NCI-H524 (cell line): ENCODE measurements at places on chromosomes 11 and 22.
A peak's percentile ranks its signal among the peaks of the same experiment; 100 is the strongest.

GRCh38 chr11:69343401-69344321 is 49.7 kb downstream of the MYEOV start:
- DNase-seq, result no peak

DNA sequence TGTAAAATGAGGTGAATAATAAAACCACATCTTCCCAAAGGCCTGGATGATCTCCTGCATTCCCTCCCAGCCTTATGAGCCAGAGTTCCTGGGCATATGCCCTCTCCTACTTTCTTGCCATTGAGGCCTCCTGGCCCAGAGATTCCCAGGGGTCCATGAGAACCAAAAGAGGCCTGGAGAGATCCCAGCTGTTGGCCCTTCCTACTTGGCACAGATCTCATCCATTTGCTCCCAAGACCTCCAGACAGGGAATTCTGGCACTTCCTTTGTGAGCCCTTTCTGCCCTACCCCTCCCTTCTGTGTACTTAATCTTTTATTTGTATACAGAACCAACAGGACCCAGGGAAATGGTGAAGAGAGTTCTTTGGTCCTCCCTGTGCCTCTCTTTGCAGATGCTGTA is 21.4 kb downstream of the POU2F3 start:
- no peak for DNase-seq

- DNase-seq, result no peak
Measured at GRCh38 chr11:69439651-69440464, 41.6 kb upstream of the LINC01488 start.

DNA sequence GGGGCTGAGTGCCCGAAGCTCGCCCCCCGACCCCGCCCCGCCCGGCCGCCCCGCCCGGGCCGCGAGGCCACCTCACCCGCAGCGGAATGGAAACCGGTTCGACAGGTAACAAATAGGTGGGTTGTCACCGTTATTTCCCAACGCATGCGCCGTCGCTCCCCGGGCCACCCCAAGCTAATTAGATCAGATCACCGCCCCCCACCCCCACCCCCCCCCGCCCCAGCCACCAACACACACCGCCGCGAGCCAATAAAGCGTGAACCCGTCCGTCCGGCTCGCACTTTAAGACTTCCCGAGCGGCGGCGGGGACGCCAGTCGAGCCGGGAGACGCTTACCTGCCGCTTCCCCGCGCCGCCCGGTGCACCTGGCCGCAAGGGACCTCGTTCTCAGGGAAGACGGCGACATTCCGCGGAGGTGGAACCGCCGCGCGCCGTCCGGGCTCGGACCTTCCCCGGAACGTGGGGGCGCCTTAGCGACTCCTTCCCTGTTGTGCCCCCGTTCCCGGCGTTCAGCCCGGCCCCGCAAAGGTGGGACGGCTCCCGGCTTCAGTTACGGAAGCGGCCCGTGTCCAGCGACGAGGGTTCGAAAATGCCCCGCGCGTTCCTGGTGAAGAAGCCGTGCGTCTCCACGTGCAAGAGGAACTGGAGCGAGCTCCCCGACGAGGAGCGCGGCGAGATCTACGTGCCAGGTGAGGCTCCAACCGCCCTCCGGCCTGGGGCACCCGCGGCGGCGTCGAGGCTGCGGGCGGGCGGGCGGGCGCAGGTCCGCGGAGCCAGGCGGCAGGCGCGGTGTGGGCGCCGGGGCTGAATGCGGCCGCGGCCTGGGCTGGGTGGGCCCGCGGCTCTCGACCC is at the start of gene OVOL1:
Gene OVOL1, plus strand, starts transcription at position 278 of the 851 bp plus-strand sequence. Its CDS starts 311 bp downstream, at position 589.
- DNase-seq, result no peak

GRCh38 chr11:63595296-63595695 is 18.9 kb downstream of the PLAAT3 start:
- DNase-seq, result no peak

GRCh38 chr11:123298488-123299447 is 103.7 kb upstream of the CLMP start:
- no peak for DNase-seq

DNA sequence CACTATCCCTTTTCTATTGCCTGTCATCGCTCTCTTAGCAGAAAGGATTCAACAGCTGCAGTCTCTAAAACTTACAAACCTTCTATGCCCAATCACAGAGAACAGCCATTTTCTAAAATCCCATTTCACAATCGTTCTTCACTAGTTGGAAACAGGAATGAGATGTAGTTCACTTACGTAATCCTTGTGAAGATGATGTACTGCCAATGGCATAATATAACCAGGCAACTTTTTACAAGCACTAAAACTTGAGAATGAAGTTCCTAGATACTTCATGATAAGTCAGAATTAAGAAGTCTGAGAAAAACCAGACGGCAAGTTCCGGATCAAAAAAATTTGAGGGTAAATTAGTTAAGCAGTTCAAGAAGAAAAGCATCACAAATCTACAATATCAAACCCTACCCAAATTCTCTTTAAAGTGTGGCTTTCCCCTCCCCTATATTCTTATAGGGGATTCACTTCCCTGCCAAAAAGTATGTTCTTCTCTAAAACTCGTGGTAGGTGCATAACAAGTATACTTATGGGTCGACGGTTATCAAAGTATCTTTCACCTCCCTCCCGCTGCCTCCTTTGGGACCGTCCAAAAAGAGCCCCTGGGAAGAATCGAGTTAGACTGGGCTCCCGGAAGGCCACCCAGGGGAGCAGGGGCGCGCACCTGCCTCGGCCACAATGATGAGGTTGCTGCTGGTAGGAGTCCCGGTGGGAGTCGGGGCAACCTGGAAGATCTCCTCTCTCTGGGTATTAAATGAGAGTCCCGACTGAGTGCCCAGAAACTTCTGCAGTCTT is 666 bp downstream of the MSANTD4 start:
- DNase-seq, result no peak

DNA sequence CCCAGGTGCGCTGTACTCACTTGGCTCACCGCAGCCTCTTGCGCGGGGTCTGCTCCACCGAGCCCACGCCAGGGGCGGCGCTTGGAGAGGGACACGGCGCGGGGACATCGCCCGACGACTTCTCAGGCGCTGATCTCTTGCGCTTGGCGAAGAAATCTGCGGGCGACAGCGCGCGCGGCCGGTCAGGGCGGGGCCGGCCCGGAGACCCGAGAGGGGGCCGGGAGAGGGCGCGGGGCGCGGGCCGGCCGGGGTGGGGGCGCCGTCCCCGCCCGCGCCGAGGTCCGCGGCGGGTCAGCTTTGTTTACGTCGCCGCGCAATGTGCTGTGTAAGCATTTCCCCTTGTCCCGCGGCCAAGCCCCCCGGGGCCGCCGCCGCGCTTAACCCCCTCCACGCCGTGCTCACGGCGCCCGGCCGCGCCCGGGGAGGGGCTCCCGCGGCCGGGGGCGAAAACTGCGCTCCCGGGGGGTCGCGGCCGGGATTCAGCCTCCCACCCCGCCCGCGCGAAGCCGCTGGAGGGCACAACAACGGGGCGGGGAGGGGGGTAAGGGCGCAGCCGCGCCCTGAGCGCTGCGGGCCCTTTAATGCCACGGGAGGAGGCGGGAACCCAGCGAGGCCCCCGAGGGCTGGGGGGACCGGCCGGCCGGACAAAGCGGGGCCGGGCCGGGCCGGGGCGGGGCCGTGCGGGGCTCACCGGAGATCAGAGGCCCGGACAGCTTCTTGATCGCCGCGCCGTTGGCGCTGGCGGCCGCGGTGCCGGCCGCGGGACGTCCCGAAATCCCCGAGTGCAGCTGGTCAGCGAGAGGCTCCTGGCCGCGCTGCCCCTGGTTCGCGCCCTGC is 1.4 kb downstream of the CDKN1C start:
- DNase-seq, result no peak

- DNase-seq, result no peak
Measured at GRCh38 chr11:102120437-102120973, 10.3 kb downstream of the YAP1 start.

GRCh38 chr22:45096256-45096907 is 67.3 kb upstream of the NUP50 start:
- peak; percentile 84 for DNase-seq

DNA sequence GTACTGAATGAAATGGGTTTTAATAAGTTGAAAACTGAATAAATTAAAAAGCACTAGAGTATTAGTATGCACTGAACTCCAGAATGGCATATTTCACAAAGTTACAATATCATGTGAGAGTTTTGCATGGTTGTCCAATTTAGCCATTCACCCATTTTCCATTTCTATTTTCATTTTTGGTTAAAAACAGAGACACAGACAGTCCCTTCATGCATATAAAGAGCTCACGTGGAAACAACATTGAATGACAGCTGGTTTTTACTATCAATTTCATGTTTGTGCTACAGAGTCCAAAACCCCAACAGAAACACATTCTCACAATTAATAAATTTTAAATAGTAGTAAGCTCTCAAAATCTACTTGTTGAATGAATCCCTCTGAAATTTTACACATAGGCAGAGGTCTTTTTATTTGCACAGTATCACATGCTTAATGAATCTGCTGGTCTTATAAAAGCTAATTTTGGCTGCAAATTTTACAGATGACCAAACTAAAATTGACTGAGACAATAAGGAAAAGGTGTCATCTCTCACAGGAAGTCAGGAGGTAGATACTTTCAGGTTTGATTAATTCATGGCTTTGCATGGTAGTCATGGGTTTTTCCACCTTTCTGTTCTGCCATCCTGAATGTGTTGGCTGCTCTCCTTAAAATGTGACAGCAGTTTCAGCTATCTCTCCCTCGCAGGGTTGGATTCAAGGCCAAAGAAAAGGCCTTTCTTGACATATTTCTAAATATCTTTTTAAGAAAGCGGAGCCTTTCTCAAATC is 20.6 kb upstream of the DDI1 start:
- DNase-seq, result no peak

DNA sequence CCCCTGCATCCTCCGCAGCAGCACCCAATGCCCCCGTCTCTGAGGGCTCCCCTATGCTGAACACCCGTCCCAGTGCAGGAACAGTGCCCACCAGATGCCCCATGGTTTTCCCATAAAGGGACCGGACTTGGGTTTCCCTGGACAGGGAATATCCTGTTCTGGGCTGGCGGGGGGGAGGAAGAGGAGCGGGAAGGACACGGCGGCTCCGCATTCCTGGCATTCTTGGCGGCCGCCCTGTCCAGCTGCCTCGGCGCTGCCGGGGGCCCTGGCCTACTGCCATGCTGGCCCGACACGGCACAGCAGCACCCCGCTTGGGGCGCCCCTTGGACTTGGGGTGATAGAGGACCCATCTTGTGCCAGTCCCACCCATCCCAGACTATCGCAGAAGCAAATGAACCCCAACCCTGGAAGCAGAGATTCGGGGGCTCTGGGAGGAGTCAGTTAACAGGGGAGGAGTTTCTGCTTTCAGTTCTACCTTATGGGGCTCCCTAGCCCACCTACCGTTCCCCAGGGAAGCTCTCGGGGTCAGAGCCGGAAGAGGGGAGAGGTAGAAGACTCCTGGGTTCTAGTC is 23.7 kb upstream of the CBX7 start:
- DNase-seq, result no peak

- DNase-seq, result no peak
Measured at GRCh38 chr22:20568502-20569058, 61.2 kb downstream of the MED15 start.

GRCh38 chr11:47437746-47438418 is 11.1 kb downstream of the RAPSN start:
- no peak for DNase-seq

DNA sequence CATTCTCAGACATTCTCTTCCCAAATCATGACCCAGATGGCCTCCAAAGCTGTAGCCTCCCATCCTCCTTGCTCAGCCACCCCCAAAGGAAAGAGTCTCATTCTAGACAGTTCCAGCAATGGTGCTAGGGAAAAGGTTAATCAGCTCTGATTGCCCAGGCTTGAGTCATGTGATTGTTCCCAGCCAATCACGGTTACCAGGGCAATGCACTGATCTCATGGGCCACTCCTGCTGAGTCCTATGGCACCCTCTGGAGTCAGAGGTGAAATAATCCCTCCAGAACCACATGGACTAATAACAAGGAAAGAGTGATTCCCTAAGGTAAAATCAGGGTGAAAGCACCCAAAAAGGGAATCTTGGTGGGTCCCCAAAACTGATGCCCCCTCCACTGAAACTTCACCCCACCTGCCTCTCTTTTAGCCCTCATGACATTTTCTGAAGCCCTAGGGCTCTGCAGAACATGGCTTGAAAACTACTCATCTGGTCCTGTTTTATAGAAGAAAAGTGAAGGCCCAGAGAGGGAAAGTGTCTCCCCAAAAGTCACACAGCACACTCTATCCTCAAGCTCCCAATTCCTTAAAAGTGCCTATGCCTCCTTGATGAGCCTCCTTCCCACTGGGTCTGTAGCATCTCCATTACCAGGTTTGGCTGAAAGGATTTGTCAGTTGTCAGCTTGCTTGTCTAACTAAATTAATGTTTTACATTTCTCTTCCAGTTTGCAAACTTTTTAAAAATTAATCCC is 203.7 kb downstream of the MN1 start:
- no peak for DNase-seq

- peak; percentile 98 for DNase-seq
Measured at GRCh38 chr11:78030429-78031325, 7.6 kb upstream of the KCTD14 start.

DNA sequence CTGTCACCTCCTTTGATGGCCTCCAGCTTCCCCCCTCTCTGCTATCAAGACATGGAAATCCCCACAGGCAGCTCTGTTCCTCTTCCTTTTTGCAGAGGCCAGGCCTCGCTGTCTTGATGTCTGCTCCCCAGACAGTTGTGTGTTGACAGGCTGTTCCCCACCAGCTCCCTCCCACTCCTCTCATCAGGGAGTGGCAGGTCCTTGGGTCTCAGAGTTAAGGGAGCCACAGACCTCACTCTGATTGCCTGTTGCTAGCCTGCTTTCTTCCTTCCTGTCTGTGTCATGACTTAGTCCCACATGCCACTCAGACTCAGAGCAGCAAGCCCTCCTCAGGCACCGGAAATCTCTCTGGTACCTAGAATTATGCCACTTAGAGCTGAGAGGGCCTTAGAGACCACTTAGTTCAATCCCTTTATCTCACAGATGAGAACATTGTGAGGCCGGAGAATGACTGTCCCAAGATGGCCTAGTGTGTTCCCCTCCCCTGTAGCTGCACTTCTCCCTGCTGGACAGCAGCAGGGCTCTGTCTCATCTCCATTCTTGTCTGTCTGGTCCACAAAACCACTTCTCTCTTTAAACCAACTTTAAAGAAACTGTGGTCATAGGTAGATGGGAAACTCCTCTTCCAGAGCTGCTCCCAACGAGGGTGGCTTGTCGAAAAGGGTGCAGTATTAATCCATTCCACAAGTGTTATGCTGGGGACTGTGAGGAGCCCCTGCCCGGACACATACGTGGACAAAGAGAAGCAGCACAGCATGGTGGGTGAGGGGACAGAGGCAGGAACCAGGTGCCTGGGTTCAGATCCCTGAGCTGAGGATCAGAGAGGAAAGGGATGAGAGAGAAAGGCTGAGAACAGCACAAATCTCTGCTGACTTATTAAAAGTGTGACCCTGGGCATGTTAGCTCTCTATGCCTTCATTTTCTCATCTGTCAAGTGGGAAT is 4.2 kb downstream of the AMPD3 start:
- peak; percentile 66 for DNase-seq
